ENCODE measurements at places on chromosomes 13 and 19. TPM values are rescaled to one million over a fixed set of nuclear protein-coding genes. Genes with fewer than 3 reads are reported as not detected.

- no peak for DNase-seq
Observed at GRCh38 chr19:46970815-46971214, 48.8 kb upstream of the NPAS1 start.

- no peak for DNase-seq
Observed at GRCh38 chr19:10858204-10858828, 10.1 kb downstream of the C19orf38 start.

DNA sequence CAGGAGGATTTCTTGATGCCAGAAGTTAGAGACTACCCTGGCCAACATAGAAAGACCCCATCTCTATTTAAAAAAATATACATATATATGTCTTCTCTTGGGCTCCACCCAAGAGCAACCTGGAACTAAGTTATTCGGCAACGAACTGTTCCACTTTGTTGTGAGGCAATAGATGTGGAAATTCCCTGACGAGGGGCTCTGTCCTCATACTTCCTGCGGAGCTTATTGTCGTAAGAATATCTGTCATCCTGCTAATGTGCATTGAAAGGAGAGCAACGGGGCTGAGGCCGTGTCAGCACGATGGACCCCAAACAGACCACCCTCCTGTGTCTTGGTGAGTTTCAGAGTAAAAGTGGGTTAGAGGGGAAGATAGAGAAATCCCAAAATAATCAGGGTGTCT lies at the start of gene FCAR:
FCAR (plus strand) TSS at position 246 of the 400 bp plus-strand sequence; CDS start at position 301, 55 bp downstream.
- no peak for DNase-seq

GRCh38 chr13:83281654-83282053 lies 600.6 kb downstream of the SLITRK1 start:
- DNase-seq, result no peak

GRCh38 chr13:45299194-45299593 lies 41.8 kb downstream of the TPT1 start:
- no peak for DNase-seq

DNA sequence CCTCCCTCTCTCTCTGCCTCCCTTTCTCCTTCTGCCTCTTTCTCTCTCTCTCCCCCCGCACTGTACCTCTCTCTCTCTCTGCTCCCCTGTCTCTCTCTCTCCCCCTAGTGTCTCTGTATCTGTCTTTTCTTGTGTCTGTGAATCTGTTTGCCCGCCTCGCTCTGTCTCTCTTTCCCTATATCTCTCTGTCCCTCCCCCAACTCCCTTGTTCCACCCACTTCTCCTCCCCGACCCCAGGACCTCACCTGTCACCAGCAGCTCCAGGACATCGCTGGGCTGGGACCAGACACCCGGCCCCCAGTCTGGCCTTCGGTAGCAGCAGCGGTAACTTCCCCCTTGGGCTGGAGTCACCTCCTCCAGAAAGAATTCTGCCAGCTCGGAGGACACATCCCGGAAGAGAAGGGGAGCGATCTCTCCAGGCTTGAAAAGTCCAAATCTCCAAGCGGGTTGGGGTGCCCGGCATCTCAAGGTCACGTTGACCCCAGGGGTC lies 3.9 kb downstream of the OSCAR start:
- DNase-seq, result no peak

GRCh38 chr19:1953441-1954094 lies 12.6 kb downstream of the CSNK1G2 start:
- DNase-seq, result no peak

DNA sequence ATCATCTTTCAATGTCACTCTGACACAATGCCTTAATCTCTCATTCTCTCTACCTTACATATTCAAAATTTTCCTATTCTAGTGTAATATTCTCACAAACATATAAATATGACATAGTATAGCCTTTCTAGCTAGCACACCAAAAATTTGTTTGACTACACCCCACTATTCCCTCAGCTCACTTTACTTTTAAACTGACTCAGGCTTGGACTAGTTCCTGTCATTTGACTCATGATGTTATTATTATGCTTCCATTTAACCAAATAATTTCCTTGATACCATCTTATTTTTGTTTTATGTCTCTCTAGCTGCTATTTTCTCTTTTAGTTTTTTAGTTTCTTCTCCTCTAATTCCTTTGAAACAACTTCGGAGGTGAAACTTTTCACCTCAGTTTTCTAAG lies 1745.6 kb upstream of the PCDH20 start:
- DNase-seq, result no peak

IL12RB1 gene
- 0.16 TPM for polyA plus RNA-seq

GRCh38 chr19:17843908-17844490 lies 3.8 kb downstream of the JAK3 start:
- DNase-seq, result no peak

DNA sequence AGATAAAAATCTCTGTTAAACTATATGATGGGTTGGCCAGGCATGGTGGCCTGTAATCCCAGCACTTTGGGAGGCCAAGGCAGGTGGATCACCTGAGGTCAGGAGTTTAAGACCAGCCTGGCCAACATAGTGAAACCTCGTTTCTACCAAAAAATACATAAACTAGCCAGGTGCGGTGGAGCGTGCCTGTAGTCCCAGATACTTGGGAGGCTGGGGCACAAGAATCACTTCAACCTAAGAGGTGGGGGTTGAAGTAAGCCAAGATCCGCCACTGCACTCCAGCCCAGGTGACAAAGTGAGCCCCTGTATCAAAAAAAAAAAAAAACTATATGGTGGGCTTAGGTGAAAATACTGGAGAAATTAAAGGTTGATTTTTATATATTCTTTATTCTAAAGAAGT lies 11.3 kb downstream of the TBC1D4 start:
- DNase-seq, result no peak

LRCH1 gene
- polyA plus RNA-seq, result 33.6 TPM

DNA sequence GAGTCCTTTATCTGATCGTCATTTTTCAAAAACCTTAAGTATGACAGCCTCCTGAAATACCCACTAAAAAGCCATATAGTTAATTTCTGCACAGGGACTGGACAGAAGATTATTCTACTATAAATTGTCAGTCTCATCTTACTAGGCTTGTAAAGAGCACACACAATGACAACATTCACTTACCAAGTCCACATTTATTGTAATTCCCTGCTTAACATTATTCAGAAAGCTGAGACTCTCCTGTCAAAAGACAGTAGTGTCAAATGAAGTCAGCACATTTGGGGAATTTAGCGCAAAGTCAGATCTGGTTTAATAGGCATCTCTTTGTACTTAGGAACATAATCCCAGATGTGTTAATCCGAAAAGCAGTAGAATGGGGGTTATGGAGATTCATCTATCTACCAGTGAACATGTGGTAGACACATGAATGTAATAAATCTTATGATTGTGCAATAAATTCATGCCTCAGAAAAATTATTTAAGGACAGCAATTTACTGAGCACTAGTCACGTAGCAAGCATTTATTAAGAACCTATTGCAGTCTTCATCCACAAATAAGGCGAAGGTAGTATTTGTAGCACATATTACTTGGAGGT lies 224.6 kb upstream of the GPC6 start:
- DNase-seq, result no peak

FXYD7 gene
- polyA plus RNA-seq, result 0.50 TPM

- no peak for DNase-seq
Observed at GRCh38 chr19:38035515-38036495, 128.8 kb downstream of the SIPA1L3 start.

PNMA8B gene
- polyA plus RNA-seq, result 3.8 TPM

ARHGEF7 gene
- 66.4 TPM for polyA plus RNA-seq

KIR2DL1 gene
- 0.10 TPM for polyA plus RNA-seq

- no peak for DNase-seq
Observed at GRCh38 chr19:41420101-41420880, 6.9 kb downstream of the B3GNT8 start.

DNA sequence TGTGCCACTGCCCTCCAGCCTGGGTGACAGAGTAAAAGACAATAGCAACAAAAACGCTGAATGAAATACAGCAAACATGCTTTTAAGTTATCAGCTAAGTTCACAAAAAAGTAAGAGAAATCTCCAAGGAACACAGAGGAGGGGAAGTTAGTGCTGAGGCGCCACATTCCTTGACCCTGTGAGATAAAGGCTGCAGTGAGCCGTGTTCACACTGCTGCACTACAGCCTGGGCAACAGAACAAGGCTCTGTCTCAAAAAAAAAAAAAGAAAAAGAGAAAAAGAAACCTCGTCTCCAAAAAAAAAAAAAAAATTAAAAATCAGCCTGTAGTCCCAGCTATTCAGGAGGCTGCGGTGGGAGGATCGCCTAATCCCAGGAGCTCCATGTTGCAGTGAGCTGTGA lies 16.3 kb upstream of the DOCK6 start:
- no peak for DNase-seq

APOE gene
- 265 TPM for polyA plus RNA-seq

TPTE2 gene
- polyA plus RNA-seq, result 0.23 TPM

GRCh38 chr13:94656766-94657165 lies 55.1 kb downstream of the GPR180 start:
- no peak for DNase-seq

IL4I1 gene
- polyA plus RNA-seq, result 3.5 TPM

INSR gene
- polyA plus RNA-seq, result 24.8 TPM

SPTBN4 gene
- polyA plus RNA-seq, result 1.8 TPM

DNA sequence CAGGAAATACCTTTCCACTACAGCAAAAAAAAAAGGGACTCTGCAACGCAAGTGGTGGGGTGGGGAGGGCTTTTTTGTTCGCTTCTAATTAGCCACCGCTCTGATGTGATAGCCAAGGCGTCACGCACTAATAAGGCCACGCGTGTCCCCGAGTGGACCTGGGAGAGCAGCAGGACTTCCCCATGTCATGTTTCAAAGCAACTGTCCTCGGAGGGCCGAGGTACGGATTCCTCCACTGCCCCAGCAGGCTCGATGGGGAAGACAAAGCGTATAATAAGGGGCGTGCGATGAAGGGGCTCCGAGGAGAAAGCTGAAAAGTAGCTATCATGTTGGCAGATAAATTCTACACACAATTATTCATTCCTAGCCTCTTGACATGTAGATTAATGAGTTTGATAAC lies 179.7 kb upstream of the ZNF507 start:
- DNase-seq, result no peak

PRR22 gene
- polyA plus RNA-seq, result 1.2 TPM

ZNF813 gene
- 7.6 TPM for polyA plus RNA-seq

DNA sequence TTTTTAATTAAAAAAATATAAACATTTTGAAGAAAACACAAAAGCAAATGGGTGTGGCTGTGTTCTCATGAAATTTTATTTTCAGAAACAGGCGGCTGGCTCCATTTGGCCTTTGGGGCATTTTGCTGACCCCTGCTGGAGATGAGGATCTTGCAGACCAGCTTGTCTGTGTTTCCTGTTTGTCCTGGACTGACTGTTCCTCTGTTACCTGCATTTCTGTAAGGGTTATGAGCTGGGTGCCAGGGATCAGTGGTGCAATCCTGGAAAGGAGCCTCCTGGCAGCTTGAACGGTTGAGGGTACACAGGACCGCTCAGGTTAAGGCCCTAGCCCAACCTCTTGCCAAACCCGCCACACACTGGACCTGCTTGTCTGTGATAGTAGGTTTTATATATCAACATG lies 49.9 kb downstream of the ZNF787 start:
- no peak for DNase-seq

GRCh38 chr19:4474514-4475022 lies 2.5 kb downstream of the HDGFL2 start:
- no peak for DNase-seq

ATP5F1D gene
- 78.9 TPM for polyA plus RNA-seq
